Fibroblast of skin of right quadriceps (primary cell): ENCODE measurements at places on chromosomes 7 and 10.

GRCh38 chr10:49509771-49510303, 29.1 kb downstream of the ERCC6 start:
- DNase-seq, result no peak

GRCh38 chr10:60395711-60396110, 6.0 kb upstream of the ANK3 start:
- DNase-seq, result no peak

DNA sequence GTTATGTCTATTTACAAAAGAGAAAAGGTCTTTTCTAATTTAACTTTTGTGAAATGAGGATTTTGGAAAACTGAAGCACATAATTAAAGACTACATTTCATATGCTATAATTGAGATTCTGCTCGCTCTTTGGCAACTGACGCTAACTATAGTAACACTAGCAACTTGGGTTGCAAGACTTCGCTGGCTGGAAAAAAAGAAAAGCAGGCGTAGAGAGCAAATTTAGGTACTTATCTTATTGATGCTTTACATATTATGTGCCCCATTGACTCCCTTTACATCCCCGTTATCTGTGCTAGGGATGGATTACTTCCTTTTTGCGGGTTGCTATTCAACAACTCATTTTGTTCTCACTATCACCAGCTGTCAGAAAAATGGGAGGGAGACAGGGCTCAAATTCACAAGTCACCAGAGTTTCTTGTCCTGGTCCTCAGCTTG, 10.5 kb downstream of the SEMA3C start:
- no peak for DNase-seq

DNA sequence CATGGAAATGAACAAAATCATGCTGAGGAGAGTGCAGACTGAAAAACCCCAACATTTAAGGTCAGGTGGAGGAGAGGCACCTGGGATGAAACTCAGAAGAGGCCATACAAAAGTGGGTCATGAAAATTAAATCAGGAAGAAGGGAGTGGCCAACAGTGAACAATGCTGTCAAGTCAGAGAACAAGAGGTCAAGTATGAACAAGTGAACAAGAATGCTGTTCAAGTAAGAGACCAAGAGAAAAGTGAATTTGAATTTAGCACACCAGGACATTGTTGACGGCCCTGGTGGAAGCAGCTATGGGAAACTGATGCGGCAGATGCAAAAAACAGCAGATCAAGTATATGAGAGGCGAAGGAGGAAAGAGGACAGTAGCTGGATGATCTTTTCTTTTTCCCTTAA, 7.9 kb downstream of the CEP41 start:
- DNase-seq, result no peak

GRCh38 chr7:151125846-151126481, 39.7 kb downstream of the AGAP3 start:
- DNase-seq, result no peak

DNA sequence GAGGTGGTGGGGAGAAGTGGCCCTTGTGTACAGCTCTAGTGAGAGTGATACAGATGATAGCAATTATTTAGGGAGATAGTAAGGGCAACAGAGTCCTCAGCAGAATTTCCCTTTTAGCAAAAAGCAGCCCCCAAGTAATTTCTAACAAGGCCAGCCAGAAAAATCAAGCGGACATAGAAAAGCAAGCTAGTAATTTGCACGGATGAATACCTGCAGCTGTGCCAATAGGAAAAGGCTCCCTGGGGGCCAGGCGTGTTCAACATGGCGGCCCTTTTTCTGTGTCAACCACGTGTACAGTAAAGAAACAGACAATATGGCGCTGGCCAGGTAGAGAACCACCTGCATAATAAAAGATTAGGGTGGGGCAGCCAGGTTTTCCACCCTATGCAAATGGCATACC, 7.4 kb downstream of the MCM10 start:
- DNase-seq, result no peak

- peak; percentile 35 for DNase-seq
Observed at GRCh38 chr10:72334825-72335393, 19.8 kb downstream of the DNAJB12 start.

DNA sequence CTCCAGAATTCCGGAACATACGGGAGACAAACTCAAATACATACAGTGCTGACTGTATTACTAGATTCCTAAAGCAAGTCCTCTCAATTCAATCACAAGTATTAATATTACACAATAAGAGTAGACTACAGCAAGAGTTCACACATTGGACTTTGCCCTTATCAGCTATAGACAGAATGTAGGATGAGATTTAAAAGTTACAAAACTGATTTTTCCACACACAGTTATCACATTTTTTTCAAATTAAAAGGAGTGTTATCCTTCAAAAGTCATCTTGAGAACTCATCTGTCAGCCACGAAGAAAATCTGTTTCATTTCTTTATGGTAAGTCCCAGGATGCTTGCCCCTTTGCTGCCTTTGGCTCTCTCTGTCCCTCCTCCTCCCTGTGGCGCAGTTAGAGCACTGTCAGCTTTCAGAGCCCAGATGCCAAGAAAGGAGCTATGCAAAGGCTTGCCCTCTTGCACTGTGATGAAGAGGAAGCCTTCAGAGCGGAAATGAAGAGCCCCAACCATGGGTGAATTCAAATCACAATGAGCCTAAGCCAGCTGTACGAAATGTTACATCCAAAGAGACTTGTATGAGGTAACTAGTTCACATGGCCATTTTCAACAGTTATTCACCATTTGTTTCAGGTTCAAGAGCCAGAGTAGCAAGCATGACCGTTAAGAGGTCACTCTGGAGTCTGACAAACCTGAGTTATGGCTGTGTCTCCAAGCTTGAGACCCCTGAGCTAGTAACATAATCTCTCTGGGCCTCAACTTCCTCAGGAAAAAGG, 10.7 kb downstream of the NCOA4 start:
- DNase-seq, result no peak

GRCh38 chr10:87696922-87697745, 37.5 kb downstream of the PAPSS2 start:
- no peak for DNase-seq

DNA sequence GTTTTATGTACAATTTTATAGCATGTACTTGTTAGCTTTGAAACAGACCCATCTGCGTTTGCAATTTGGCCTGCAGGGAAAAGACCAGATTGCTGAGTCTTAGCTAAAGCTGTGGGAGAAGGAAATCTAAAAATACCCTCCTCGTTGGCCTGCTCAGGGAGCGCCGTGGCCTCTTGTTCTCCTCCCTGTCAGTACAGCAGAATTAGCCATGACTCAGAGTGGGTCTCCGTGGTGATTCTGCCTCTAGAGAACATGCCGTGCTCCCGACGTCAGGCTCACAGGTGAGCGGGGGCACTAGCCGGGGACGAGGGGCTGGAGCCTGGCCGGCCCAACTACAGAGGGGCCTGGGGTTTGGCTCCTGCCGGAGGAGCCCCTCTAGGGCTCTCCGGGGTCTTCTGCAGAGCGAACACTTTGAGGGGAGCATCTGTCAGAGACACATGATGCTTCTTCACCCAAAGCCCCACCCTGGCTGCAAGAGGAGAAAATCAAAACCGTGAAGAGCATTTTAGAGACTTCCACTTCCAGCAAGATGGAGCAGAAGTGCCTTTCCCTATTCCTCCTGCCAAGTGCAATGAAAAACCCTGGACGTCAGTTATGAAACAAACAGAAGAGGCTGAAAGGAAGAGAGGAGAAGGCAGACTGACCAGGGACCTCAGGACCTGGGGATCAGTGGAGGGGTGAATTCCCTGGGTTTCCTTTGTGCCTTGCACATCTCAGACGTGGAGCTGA, 98.9 kb downstream of the LHPP start:
- peak; percentile 35 for DNase-seq

DNA sequence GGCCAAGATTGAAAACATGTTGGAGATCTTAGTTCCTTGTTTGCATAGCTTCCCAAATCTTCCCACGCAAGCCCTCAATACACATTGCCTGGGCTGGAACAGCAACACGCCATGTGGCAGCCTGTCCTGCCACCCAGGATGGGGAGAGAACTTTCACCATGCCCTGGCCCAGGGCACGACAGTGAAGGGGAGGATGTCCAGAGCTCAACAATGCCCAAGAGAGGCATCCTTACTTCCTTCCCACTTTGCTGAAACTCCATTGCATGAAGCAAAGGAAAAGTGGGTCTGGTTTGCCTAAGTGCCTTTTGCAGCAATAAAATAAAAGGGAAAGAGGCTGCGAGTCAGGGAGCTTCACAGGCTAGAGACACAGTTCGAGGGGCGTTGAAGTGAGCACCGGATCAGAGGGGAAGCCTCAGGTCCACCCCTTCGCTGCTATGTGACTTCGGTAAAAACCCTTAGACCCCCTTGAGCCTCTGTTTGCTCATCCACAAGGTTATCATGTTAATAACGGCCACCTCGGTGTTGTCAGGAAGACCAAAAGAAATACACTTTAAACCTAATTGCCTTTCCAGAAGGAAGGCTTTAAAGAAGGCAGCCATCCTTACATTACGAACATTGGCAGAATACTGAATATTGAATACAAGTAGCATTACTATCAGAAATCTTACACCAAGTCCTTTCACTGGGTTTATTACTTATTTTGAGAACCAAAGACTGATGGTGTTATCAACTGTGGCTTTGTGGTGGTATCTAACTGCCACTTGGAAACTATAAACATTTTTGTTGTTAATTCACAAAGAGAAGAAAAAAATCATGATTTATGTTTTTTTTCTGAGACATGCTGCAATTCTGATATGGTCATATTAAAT, 133.3 kb downstream of the ICA1 start:
- no peak for DNase-seq

- no peak for DNase-seq
Observed at GRCh38 chr7:125551008-125551407, 621.4 kb upstream of the POT1 start.

GRCh38 chr10:35365994-35366393, 29.7 kb downstream of the CCNY start:
- no peak for DNase-seq

DNA sequence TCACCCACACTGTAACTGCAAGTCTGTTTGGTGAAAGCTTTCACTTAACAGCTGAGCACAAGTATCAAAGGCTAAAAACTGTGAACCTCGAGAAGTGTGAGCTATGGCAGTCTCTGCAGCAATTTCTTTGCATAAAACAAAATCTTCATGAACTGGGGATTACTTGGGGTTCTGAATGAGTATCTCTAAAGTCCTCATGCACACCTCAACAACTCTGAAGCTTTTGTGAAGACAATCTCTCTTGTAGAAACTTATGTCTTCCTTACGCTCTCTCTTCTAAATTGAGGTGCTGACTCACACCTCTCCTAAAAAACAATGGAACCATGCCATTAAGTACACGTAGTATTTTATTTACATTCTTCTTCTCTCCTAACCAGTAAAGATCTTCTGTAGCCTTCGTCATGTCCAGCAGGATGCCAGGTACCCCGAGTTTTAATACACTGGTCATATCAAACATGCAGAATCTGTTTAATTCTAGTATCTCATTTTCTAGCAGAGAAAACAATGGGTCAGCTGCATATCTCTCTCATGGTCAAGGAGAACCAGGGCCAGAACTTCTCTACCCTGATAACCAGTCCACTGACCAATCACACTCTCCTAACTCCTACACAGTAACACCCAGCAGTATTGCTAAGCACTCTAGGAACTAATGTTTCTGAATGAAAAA, 76.9 kb downstream of the UBE2H start:
- DNase-seq, result peak; percentile 34

DNA sequence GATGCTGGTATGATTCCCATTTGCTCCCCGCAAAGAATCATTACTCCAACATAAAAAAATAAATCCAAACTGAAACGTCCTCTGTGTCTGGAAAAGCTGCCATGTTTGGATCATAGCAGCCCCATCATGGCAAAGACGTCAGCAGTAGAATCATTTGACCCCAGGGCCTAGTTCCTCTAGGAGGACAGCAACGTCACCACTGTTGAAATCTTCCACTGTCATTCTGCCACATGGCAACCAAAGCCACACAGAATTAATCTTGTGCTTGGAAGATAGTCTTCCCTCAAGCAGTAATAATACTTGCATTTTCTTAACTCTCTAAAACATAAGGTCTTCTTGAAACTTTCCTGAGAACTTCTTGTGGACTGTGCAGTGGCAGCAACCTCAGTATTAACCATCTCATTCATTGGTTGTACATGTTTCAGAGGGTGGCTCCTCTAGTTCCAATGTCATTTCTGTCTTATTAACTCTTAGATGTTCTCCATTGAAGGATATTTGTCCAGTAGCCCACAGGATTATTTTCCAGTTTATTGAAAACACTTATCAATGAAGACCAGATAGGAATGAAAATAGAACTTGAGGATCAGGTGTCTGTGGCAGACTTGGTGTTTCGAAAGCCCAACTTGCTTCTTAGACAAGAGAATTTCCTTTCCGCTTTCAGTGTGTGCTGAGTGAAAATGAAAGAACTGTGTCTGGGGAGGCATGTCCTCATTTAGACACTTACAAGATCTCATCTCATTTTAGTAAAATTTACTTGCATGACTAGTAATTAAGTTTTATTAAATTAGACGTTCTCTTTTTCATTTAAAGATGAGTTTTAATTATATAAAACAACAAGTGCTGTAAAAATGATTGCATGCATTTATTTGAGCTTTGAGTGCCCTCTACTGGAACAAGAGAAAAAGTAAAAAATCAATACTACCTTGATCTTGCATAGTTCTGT, 28.9 kb upstream of the INHBA start:
- DNase-seq, result peak; percentile 33

DNA sequence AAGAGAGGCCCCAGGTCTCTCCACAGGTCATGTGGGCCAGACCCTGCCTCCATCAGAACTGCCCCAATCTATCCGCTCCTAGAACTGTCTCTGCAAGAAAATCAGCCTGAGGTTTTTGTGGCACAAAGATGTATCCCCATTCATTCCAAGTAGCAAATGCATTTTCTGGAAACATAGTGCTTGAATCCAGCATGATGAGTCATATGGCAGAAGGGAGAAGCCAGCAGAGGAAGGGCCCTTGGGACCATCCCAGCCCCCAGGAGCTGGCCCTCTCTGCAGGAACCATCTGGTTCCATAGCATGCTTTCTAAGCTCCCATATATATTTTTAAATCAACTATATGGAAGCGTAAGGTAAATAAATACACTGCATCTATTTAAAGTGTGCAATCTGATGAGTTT, 563.2 kb downstream of the GALNT17 start:
- DNase-seq, result peak; percentile 61

- no peak for DNase-seq
Observed at GRCh38 chr10:59962756-59963155, 56.4 kb upstream of the CCDC6 start.

- DNase-seq, result no peak
Observed at GRCh38 chr10:124450012-124450782, at the start of gene NKX1-2. Gene NKX1-2 (minus strand): TSS chr10:124450035. CDS start chr10:124449943, 92 bp downstream.

- DNase-seq, result peak; percentile 29
Observed at GRCh38 chr10:69733791-69734261, 67.9 kb upstream of the COL13A1 start.

GRCh38 chr10:58807629-58808022, 295.0 kb downstream of the BICC1 start:
- peak; percentile 71 for DNase-seq

DNA sequence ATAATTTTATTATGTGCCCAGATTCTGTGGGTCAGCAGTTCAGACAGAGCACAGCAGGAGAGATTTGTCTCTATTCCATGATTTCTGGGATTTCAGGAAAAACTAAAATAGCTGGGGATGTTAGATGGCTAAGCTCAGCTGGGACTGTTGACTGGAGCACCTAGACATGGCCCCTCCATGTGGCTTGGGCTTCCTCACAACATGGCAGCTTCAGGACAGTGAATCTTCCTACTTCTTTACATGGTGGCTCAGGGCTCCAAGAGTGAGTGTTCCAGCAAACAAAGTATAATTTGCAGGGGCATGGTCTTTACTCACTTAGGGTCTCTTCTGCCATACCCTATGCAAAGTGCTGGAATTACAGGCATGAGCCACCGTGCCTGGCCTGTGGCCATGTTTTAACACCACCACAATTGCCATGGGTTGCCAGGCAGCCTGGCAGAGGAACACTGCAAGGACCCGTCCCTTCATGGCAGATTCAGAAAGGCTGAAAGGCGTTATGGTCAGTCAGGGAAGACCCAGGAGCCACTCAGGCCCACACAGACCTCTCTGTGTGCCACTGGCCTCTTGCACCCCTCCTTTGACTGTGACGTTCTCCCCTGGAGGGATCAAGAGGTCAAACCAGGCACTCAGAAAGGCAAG, 50.8 kb upstream of the ZMIZ1 start:
- DNase-seq, result no peak
